Vagina (tissue), 2 donors: ENCODE measurements at places on chromosomes 6 and 20.

GRCh38 chr6:156949376-156949775 lies 172.2 kb downstream of the ARID1B start:
- H3K36me3 ChIP-seq: no peaks in the 10 kb centered on the region
- H3K27me3 ChIP-seq: no peaks in the 10 kb centered on the region
- peaks cover 81% of the 10 kb centered on the region for H3K4me1 ChIP-seq
- no peak for DNase-seq
- H3K27ac ChIP-seq: no peak overlapping the region
- no peak overlapping the region for H3K4me3 ChIP-seq

DNA sequence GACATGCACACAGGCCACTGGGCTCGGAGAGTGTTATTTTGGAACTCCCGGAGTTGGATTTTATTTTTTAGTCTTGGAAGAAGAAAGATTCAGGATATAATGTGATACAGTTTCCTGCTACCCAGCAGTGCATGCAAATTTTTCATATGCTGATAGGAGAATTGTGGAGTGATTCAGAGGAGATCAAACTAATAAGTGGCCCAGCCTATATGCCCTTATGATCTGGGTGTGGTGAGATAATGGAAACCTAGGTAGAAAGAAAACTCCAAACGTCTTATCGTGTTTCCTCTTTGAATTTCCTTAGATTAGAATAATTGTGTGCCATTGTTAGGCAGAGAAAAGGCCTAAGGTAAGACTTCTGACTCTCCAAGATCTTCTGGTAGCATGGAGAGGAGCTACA lies 401.2 kb upstream of the BTBD3 start:
- DNase-seq: no peak
- H3K36me3 ChIP-seq: no peaks in the 10 kb centered on the region
- no peaks in the 10 kb centered on the region for H3K27me3 ChIP-seq
- no peak overlapping the region for H3K4me3 ChIP-seq
- H3K4me1 ChIP-seq: no peaks in the 10 kb centered on the region

DNA sequence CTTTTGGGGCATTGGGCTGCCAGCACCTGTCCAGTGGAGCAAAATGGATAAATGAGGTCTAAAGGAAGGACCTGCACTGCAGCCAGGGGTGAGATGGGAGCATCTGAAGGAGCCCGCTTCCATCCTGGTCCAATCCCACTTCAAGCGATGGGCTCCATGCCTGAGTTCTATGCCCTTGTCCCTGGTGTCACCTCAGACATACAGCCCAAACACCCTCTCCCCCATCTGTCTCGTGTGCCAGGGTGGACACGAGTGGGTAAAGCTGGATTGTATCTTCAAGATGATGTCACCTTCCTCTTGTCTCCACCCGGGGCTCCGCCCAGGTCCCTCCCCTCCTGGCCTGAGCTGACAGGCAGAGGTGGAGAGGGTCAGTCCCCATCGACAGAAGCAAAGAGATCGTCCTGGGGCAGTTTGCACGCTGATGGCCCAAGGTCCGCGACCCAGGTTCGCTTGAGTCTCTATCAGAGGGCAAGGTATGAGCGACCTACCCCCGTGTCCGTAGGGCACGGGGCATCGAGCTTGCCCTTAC lies 544 bp downstream of the SMIM29 start:
- no peaks in the 10 kb centered on the region for H3K36me3 ChIP-seq
- peak overlapping the region; percentile 75 for H3K4me3 ChIP-seq
- DNase-seq: no peak

DNA sequence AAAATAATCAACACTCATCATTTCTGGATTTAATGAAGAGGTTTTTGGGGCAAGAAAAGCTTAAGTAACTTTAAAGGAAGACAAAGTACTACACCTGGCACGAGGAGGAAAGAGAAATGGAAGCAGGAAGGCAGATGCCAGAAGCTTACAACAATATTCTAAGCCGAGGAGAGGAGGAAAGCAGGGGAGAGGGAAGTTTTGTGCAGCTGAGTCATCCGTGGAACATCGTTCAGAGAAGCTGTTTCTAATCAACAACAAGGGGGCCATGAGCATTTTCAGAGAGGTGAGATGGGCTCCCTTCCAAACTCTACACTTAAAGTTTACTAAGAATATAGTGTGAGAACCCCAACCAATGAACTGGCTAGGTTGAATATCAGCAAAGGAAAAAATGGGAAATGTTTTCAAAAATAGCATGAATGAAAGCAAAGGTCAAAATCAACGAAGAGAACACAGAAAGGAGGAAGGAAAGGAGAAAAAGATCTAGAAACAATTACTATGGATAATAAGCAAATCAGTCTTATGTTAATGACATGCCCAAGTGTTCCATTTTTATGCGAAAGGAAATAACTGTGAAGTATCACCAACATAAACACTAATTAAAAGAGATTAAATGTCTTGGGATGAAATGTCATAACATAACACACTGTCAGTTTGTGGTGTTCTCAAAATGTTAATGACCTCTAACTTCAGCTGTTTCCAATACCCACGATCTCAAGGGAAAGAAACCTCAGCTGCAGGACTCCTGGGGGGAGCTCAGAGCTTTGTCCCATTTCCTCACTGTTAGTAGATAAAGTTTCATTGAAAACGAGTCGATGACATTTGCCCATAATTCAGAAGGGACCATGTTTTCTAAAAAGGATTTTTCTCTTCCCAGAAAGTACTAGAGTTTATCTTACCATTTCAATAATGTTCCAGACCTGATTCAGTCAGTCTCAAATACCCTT lies 203.4 kb upstream of the STXBP5 start:
- H3K27me3 ChIP-seq: no peaks in the 10 kb centered on the region
- H3K4me1 ChIP-seq: peaks cover 12% of the 10 kb centered on the region
- H3K27ac ChIP-seq: peak overlapping the region; percentile 8
- no peaks in the 10 kb centered on the region for H3K36me3 ChIP-seq
- H3K4me3 ChIP-seq: no peak overlapping the region
- no peak for DNase-seq

DNA sequence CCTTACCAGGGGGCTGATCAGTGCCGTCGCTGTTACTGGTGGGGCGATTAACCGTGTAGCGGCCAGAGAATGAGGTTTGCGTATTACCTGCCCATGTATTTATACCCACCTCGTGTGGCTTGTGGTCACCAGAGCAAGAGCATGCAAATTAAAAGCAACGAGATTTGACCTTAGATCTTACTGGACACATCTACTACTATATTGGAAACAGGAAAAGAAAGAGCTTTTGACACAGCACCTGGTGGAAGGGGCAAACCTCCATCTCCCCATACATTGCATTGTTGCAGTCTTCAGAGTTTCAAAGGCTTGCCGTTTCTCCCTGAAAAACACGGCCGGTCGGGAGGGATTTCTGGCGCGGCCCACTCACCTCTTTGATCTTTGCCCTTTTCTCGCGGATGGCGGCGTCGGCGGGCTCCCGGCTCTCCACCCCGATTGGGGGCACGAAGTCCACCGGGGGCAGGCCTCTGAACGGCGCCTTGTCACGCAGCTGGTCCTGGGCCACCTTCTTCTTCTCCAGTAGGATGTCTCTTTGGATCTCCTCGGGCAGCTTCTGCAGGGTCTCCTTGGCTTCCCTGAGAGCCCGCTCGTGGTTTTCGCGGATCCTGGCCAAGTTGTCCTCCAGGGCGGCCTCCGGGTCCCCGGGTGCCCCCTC lies 1.3 kb downstream of the MAN1A1 start:
- peaks cover 37% of the 10 kb centered on the region for H3K4me1 ChIP-seq
- H3K27ac ChIP-seq: peak overlapping the region; percentile 100

DNA sequence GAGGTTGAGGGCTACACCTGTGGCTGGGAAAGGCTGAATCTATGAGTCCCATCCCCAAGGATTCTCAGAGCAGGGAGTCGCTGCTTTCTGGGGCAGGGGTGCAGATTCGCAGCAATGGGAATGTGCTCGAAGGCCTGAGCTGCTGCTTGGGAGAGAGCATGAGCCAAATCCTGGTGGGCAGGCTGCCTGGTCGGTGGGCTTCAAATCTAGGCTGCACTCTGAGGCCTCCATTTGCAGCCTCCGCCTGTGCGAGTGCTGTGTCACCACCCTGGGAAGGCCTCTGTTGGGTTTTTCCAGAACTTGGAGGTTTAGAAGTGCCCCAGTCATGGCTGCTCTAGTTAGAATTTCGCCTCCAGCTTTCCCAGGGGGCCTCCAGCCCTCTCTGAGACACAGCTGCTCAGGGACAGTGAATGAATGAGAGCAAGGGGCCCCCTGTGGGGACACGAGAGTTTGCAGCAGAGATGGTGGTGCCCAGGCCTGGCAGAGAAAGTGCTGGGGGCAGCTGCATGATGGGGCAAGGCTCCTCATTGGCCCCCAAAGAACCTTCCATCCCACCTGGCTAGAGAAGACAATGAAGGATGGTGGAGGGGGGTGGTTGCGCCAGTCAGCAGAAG lies 31.1 kb upstream of the RNF24 start:
- H3K27me3 ChIP-seq: no peaks in the 10 kb centered on the region
- peaks cover 9% of the 10 kb centered on the region for H3K4me1 ChIP-seq
- peak; percentile 71 for DNase-seq

DNA sequence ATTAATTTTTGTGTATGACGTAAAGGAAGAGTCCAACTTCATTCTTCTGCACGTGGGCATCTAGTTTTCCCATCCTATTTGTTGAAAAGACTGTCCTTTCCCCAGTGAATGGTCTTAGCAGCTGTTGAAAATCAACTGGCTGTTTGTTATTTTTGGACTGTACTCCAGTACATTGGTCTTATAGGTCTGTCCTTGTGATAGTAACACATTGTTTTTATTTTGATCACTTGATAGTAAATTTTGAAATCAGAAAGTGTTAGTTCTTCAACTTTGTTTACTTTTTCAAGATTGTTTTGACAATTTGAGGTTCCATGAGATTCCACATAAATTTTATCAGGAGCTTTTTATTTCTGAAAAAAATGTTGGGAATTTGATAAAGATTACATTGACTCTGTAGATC lies 280.2 kb upstream of the FOXQ1 start:
- no peaks in the 10 kb centered on the region for H3K27me3 ChIP-seq
- H3K36me3 ChIP-seq: no peaks in the 10 kb centered on the region
- no peak for DNase-seq
- no peak overlapping the region for H3K27ac ChIP-seq
- H3K4me1 ChIP-seq: peaks cover 10% of the 10 kb centered on the region

GRCh38 chr6:149454346-149454848 lies 30.4 kb downstream of the ZC3H12D start:
- H3K4me1 ChIP-seq: peaks cover 37% of the 10 kb centered on the region
- no peaks in the 10 kb centered on the region for H3K36me3 ChIP-seq
- no peaks in the 10 kb centered on the region for H3K27me3 ChIP-seq
- peak; percentile 93 for DNase-seq
- H3K4me3 ChIP-seq: no peak overlapping the region
- peak overlapping the region; percentile 50 for H3K27ac ChIP-seq

GRCh38 chr20:12575352-12576095 lies 433.2 kb upstream of the SPTLC3 start:
- H3K4me1 ChIP-seq: no peaks in the 10 kb centered on the region
- no peak overlapping the region for H3K27ac ChIP-seq

DNA sequence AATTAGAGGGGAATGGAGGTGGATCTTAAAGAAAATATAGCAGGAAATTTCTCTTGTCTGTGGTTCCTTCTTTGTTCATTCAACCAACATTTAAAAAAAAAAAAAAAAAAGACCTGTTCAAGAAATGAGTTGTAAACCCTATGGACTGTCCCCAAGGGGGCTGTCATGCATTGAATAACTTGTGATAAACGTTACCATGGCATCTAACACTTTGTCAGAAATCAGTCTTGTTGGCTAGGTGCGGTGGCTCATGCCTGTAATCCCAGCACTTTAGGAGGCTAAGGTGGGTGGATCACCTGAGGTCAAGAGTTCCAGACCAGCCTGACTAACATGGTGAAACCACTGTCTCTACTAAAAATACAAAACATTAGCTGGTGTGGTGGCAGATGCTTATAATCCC lies 381.7 kb downstream of the BCKDHB start:
- H3K36me3 ChIP-seq: no peaks in the 10 kb centered on the region
- DNase-seq: no peak
- no peak overlapping the region for H3K27ac ChIP-seq

DNA sequence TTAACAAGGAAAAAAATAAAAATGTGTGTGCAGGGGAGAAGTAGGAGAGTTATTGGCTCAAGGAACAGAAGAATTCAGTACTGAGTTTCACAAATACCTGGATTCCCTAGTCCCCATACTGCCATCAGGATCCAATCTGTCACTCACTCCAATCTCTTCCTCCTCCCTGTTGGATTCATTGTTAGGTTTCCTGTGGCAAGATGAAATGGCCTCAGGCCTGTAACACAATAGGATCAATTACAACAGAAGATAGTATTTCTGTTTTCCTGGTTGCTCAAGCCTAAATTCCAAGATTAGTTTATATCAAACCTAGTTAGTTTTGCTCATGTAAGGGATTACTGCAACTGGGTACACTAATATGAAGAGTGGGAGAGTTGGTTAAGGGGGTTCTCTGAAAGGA lies 24.4 kb downstream of the HCRTR2 start:
- no peak for DNase-seq
- H3K4me1 ChIP-seq: no peaks in the 10 kb centered on the region
- no peak overlapping the region for H3K27ac ChIP-seq

GRCh38 chr6:133240511-133241085 lies 559 bp upstream of the EYA4 start:
- peaks cover 6% of the 10 kb centered on the region for H3K27me3 ChIP-seq
- H3K36me3 ChIP-seq: no peaks in the 10 kb centered on the region
- peaks cover 17% of the 10 kb centered on the region for H3K4me1 ChIP-seq

GRCh38 chr6:162528538-162528937 lies 199.0 kb downstream of the PRKN start:
- H3K4me3 ChIP-seq: no peak overlapping the region
- no peaks in the 10 kb centered on the region for H3K36me3 ChIP-seq
- no peaks in the 10 kb centered on the region for H3K4me1 ChIP-seq
- no peak for DNase-seq
- H3K27me3 ChIP-seq: no peaks in the 10 kb centered on the region

DNA sequence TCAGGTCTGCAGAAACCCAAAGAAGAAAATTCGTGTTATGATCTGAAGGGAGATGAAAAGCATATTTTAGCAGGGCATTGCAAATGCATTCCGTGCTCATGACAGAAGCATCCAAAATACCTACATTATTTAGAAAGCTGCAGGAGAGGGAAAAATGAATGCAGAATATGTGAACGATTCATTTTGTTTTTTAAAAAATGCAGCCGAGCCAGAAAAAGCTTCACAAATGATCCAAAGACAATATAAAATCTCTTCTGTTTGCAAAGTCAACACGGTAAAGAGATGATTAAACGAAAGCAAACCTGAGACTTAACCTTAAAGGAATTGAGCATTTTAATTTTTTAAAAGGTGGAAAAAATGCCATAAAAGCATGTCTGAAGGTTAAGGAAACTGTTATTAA lies 136.1 kb upstream of the SULF2 start:
- no peak for DNase-seq
- no peak overlapping the region for H3K4me3 ChIP-seq
- no peaks in the 10 kb centered on the region for H3K4me1 ChIP-seq
- H3K27ac ChIP-seq: no peak overlapping the region
- H3K27me3 ChIP-seq: no peaks in the 10 kb centered on the region

GRCh38 chr6:35259948-35260590 lies 534 bp downstream of the ZNF76 start:
- H3K36me3 ChIP-seq: no peaks in the 10 kb centered on the region
- peaks cover 31% of the 10 kb centered on the region for H3K4me1 ChIP-seq
- H3K27ac ChIP-seq: peak overlapping the region; percentile 98
- peak overlapping the region; percentile 88 for H3K4me3 ChIP-seq
- H3K27me3 ChIP-seq: no peaks in the 10 kb centered on the region

GRCh38 chr6:13676551-13677156 lies 35.0 kb downstream of the RANBP9 start:
- DNase-seq: no peak
- H3K4me1 ChIP-seq: peaks cover 18% of the 10 kb centered on the region
- H3K4me3 ChIP-seq: no peak overlapping the region
- H3K27me3 ChIP-seq: no peaks in the 10 kb centered on the region

- H3K27me3 ChIP-seq: no peaks in the 10 kb centered on the region
- no peak overlapping the region for H3K4me3 ChIP-seq
- H3K4me1 ChIP-seq: no peaks in the 10 kb centered on the region
- no peak for DNase-seq
Observed at GRCh38 chr6:52217761-52218160, 26.5 kb downstream of the IL17F start.
